Posterior cingulate gyrus (tissue), 11 donors: ENCODE measurements at places on chromosomes 1 and 21.

GRCh38 chr1:92831368-92831761 is 475 bp upstream of the RPL5 start:
- DNase-seq: no peak

GRCh38 chr1:184242507-184242943 is 144.3 kb upstream of the C1orf21 start:
- no peak for DNase-seq

DNA sequence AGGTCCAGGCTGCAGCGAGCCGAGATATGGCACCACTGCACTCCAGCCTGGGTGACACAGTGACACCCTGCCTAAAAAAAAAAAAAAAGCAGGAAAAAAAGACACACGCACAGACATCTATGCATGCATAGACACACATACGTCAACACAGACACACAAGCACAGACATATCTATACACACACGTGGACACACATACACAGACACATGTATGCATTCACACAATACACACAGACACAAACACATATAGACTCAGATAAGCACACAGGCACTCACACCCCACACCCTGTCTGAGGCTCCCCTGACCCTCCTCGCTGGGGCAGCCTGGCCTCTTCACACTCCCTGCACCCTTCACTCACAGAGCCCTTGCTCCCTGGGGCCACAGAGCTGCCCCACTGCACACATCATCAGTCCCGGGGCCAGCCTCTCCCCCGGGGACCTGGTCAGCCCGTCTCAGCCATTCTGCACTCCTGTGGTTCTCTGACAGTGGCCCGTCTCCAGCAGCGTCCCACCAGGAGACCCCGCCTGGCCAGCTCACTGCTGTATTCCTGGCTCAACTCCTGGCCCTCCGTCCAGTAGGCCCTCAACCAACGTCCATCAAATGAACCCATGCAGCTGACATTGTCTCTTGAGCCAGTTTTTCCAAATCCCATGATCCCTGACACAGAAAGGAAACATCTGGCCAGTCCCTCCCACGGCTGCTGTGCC is 4.6 kb upstream of the PRKCZ start:
- no peak for DNase-seq

DNA sequence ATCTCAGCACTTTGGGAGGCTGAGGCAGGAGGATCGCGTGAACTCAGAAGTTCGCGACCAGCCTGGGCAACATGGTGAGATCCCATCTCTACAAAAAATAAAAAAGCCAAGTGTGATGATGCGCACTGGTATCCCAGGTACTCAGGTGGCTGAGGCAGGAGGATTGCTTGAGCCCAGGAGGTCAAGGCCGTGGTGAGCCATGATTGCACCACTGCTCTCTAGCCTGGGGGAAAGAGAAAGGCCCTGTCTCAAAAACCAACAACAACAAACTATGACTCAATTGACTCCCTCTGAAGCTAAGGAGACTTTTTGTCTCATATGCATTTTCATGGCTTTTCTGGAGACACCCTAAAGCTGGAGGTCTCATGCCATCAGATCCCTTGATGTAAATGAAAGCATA is 118.8 kb downstream of the CCDC185 start:
- DNase-seq: no peak

DNA sequence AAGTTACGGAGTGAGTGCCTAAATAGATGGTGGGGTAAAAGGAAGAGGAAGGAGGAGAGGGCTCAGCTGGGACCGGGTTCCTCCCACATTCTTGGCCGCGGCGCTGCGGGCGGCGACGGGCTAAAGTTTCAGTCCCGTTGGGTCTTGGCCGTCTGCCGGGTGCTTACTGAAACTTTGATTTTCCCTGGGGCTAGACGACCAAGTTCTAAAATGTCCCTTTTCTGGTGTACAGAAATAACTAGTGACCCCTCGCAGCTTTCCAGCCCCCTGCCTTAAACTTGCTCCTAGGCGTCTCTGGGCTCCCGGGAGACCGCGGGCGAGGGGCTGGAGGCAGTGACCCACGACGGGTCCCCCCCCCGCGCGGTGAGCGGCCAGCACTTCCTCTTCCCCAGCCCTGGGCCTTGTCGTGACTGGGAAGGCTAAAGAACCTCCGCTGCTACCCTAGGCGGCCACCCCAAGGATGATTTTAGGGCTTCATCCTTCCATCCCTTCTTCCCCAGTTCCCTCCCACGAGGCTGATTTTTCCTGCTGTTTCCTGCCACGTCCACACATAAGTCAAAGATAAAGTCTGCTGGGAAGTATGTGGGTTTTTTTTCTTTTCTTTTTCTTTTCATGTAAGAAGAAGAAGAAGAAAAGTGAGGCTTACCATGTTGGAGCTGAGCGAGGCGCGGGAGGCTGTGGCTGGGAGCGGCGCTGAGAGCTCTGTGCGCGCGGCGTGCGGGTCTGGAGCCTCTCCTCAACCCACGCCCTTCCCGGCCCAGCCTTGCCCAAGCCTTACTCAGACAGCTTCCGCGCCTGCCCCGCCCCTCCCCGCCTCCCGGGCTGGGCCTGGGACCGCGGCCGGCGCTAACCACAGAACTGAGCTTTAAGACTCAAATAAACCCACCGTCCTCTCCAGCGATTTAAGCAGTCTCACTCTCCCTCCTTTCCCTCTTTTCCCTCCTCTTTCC is at the start of gene S100A11:
Gene S100A11 (minus strand): TSS at position 738 of the 950 bp plus-strand sequence. CDS start 89 bp downstream, at position 649.
- peak; percentile 50 for DNase-seq

DNA sequence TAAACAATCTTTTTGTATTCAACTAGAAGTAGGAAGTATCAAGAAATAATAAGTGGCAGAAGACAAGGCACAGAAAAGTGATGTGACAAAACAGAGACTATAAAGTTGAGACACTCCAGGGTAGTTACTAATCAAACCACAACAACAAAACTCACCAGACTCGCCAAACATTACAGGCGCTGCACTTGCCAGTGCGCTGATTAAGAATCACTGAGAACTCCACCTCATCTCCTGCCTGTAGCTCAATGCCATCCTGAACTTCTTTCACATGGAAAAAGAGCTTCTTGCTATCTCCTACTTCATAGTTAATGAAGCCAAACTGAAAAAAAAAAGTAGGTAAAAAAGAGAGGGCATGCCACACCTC is 2.8 kb upstream of the NRAS start:
- no peak for DNase-seq

DNA sequence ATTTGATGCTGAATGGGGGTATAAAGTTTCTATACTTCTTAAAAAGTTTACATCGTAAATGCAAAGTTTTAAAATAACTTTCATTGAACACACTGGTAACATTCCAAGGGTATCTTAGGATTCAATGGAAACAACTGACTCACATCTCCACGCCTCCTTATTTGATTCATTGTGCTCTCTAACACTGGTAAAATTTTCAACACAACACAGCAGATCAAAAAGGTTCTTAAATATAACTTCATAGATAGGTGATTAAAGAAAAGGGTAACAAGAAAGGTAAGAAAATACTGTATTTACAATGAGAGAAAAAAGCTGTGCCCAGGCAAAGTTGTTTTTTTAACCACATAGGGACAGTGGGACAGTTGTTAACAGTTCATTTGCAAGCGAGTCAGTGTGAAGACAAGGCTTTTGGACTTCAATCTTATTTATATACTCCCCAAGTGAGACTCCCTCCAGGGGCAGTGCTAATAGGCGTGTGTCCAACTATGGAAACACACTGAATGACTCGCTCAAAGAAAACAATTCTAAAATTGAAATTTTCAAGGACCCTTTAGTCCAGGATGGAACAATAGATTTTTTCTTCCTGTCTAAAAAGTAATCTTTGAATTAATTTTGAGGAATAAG is 140.5 kb downstream of the TIAM1 start:
- no peak for DNase-seq

DNA sequence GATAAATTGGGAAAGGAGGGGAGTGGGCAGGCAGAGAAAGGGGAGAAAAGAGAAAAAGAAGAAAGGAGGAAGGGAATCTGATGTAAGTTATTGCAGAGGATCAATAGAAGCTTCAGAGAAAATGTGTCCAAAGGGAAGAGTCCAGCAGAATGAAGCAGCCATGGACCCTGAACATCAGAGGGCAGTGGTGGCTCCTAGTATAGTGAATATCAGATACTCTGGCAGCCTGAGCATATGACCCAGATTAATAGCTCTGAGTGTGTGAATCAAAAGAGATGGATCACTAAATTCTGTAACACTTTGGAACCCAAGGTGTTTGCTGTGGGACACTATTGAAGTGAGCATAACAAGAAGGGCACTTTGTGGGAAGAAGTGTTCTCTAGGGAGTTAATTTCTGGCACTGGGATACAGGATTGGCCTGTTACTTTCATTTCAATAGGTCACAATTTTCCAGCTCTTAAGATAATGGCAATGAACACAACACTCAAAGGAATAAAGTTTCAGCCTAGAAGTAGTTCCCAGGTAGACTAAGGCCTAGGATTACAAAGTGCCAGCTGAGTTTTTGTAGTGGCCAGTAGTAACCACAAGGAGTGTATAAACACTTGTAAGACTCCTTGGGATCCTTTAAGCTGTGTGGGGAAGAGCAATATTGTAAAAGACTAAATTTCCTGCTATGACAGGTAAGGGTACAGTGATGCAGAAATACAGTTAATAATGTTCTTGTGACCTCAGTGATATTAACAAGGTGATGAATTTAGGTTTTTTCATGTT is 164.5 kb upstream of the BEND5 start:
- DNase-seq: no peak

GRCh38 chr21:38314558-38314957 is 57.8 kb downstream of the KCNJ15 start:
- DNase-seq: no peak

DNA sequence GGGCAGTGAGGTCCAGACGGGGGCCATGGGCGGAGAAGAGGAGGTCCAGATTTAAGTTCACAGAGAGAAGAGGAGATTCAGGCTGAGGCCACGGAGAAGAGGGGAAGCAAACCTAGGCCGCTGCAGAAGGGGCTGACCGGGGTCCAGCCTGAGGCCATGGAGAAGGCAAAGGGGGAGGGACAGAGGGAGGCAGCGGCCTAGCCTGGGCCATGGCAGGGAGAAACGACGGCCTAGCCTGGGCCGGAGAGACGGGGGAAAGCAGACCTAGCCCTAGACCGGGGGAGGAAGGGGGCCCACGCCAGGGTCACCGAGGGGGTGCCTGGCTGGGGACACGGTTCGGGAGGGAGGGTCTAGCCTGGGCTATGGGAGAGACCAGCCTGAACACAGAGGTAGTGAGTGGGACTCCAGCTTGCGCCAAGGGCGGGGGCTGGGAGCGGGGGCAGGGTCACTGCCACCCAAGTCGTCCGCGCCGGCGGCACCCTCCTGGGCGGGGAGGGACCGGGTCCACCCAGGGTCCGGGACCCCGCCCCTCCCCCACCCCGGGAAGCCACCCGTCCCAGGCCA is 459 bp downstream of the CAPZB start:
- DNase-seq: no peak

DNA sequence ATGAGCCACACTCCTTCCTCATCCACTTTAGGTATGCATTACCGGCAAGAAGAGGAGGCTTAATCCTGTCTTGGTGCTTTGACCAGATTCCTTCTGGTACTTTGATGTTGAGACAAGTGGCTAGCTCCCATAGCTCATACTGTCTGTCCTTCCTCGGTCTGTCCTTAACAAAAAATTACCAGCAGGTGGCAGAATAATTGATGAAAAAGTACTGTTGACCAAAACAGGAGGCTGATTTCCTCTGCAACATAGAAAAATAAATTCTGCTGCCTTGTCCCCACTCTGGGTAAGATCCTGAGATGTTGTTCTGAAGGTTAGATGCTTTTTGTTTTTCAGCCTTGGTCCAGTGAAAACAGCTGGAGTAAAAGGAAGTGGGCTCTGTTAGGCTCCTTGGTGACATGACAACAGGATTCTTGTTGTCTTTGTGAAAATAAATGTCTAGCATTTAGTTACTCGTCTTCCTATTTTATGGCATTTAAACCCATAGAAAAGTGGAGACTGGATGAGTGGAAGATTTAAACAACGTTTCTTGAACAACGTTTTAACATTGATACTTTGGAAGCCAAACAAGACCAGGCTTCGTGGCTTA is 11.2 kb upstream of the HJV start:
- no peak for DNase-seq

DNA sequence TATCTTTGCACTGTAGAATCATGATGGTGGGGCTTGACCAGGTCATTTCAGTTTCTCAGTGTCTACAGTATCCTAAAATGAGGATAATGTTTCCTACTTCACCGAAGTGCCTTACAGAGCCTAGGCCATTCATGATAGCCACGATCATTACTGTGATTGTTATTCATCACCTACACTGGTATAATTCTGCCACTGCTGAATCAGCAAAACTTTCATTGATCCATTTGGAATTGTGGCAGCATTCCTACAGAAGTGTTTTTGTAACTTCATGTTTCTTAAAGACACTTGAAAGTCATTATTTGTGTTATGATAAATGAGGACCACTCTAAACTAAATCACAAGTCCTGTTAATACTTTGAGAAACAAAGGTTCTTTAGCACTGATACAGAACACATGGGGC is 6.0 kb upstream of the PLPPR5 start:
- no peak for DNase-seq

DNA sequence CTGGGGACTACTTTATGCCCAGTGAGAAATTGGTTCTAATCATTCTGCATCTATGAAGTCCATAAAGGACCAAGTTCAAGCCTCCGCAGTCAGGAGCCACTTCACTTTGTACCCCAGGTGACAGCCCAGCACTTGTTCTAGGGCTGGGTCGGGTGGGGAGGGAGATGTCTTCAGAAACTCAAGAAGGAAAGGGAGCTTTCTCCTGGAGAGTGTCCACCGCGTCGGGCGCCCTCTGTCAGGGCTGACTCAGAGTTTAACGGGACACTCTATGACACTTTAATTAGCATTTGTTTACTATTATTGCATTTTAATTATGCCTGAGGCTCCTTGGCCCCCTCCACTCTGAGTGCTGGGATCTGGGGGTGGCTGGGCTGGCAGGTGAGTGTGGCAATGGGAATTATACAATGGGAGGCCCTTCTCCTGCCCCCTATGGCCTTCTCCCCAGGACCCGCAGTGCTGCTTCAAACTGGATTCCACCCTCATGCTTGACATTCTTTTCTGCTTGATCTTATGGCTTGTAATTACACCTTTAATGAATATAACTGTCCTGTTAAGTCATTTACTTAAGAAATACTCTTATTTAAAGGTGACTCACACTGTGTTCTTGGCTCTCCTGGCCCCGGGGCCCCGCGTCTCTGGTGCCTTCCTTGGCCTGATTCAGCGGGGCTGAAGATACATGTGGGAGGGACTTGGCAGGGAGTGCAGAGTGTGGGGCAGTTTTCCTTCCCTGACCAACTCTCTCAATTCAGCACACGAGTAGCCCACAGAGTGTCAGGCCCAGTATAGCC is 136.6 kb downstream of the PLXNA2 start:
- DNase-seq: no peak

- no peak for DNase-seq
These were observed 8.0 kb upstream of the MACF1 start for GRCh38 chr1:39196244-39197215.

DNA sequence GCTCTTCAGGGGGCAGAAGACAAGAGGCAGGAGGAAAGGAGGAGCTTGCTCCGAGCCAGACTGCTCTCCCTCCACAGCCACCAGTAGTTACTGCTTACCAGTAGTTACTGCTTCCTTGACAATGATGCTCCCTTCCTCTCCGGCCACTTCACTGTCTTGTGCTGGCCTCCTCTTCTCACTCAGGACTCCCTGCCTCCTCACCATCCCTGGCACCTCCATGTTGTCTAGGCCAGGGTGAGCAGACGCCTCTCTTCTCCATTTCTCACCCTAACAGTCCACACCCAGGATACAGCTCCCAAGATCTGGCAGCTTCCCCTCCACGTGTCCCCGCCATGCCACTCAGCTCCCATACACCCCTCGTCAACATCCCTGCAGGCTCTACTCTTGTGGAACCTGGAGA is 82.4 kb upstream of the TLR5 start:
- no peak for DNase-seq
